ENCODE measurements at places on chromosomes 4 and X.

- no peak for DNase-seq
Observed at GRCh38 chrX:64204701-64205440, 637 bp downstream of the AMER1 start.

GRCh38 chrX:38006291-38006690, at the start of gene SYTL5:
SYTL5 (plus strand) TSS chrX:38006553; CDS start chrX:38033890, 27,337 bp downstream.
- DNase-seq: no peak

DNA sequence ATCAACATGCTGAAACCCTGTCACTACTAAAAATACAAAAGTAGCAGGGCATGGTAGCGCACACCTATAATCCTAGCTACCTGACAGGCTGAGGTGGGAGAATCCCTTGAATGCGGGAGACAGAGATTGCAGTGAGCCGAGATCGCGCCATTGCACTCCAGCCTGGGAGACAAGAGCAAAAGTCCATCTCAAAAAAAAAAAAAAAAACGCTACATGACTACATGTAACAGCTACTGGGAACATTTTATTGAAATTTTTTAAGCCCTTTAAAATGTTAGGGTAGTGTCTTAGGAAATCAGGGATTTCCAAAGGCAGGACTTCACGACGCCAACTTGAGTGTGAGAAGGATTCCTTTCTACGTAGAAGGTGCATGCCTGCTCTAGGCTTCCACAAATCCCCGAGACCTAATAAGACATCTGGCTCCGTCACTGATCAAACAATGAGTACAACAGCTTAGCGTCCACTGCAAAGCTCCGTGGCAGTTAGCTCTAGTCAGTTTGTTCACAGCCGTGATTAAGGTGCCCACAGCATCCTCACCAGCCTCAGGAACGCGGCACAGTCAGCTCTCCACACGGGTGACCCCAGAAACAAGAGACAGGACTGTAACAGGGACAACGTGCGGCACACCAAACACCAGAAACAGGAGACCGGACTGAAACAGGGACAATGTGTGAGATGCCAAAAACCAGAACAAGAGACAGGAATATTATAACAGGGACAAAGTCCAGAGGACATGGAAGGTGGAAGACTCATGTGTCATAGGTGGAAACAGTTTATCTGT, 33.7 kb downstream of the DHRSX start:
- no peak for DNase-seq

DNA sequence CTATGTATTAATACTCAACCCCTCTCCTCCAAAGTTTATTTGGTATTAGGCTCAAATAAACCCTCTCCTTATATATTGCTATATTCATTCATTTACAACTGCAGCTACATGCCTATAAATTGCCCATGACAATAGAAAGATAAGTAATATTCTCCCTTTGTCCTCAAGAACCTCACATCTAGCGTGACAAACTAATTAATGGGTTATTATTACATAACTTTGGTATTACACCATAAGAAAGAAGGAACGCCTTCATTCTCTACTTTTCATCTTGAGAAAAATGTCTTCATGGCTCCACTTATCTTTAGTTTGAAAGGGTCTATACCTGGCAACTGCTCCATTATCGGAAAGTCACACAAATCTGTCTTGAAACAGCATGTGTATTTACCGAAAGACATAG, 157.7 kb upstream of the RASGEF1B start:
- no peak for DNase-seq

GRCh38 chr4:109738104-109738872, 8.4 kb upstream of the PLA2G12A start:
- no peak for DNase-seq

- DNase-seq: no peak
Observed at GRCh38 chr4:71110499-71110898, 117.0 kb downstream of the DCK start.

GRCh38 chrX:23879380-23880090, 28.2 kb downstream of the APOO start:
- DNase-seq: no peak

DNA sequence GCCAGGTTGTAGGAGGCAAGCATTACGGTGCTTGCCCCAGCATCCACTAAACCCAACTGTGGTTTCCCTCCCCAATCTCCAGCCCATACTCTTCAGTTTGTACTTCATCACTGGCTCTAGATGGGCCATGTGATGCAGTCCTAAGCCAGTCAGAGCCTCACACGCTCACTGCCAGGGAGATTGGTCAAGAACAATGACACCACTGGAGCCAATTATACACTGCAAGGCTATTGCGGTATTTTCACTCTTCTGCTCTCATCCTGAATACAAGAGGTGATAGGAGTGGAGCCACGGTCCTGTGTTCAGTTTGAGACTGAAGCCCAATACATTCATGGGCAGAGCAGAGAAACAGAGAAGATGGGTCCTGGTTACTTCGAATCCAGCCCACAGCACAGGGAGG, 58.4 kb downstream of the SEPSECS start:
- DNase-seq: no peak

All from stimulated activated CD8-positive, alpha-beta memory T cell treated with anti-CD3 and anti-CD28 coated beads, Interleukin-7, amount 100 ng/mL, for 1 hour (primary cell).